ENCODE measurements at places on chromosomes 1 and 21. TPM values are rescaled to one million over a fixed set of nuclear protein-coding genes. Genes with fewer than 3 reads are reported as not detected.

Gene BMP8B
- total RNA-seq: not detected

Gene CLCA1
- 0.57 TPM for total RNA-seq

Gene GBP7
- total RNA-seq: not detected

Gene VSIG8
- total RNA-seq: not detected

Gene CNR2
- total RNA-seq: under 0.01 TPM

Gene FNDC5
- 0.85 TPM for total RNA-seq

Gene CR1
- total RNA-seq: 6.8 TPM

Gene FMO4
- total RNA-seq: 4.6 TPM

Gene EFCAB14
- total RNA-seq: 94.2 TPM

Gene FGR
- total RNA-seq: 55.1 TPM

Gene GJA4
- total RNA-seq: 9.9 TPM

Gene KRTAP10-1
- total RNA-seq: not detected

Gene MFAP2
- 28.6 TPM for total RNA-seq

Gene SYTL1
- 1.9 TPM for total RNA-seq

Gene ABCA4
- total RNA-seq: 0.51 TPM

Gene GCSAML
- 2.1 TPM for total RNA-seq

Gene WNT4
- not detected for total RNA-seq

Gene EXTL1
- total RNA-seq: not detected

Gene COP1
- total RNA-seq: 81.8 TPM

Gene GJA8
- total RNA-seq: not detected

Gene C1orf87
- total RNA-seq: not detected

Gene TRAF3IP3
- 4.4 TPM for total RNA-seq

Gene SMYD3
- total RNA-seq: 20.9 TPM

Gene OR10J1
- total RNA-seq: not detected

Gene SYT2
- not detected for total RNA-seq

Gene LCE2A
- total RNA-seq: not detected

Gene NTMT2
- total RNA-seq: not detected

Gene IPO13
- total RNA-seq: 18.2 TPM

Gene DIO1
- not detected for total RNA-seq

Gene WNT3A
- total RNA-seq: not detected

Gene CLIC6
- total RNA-seq: 19.8 TPM

Gene NFIA
- 68.2 TPM for total RNA-seq

Gene KCNA2
- total RNA-seq: 1.7 TPM

Gene ARHGAP30
- 46.9 TPM for total RNA-seq

Gene MAP3K7CL
- total RNA-seq: 13.3 TPM

Gene KCNJ9
- not detected for total RNA-seq

Data from subcutaneous adipose tissue (tissue), 4 donors.